ENCODE measurements at places on chromosomes 3 and 15. TPM values are rescaled to one million over a fixed set of nuclear protein-coding genes. Genes with fewer than 3 reads are reported as not detected.

DNA sequence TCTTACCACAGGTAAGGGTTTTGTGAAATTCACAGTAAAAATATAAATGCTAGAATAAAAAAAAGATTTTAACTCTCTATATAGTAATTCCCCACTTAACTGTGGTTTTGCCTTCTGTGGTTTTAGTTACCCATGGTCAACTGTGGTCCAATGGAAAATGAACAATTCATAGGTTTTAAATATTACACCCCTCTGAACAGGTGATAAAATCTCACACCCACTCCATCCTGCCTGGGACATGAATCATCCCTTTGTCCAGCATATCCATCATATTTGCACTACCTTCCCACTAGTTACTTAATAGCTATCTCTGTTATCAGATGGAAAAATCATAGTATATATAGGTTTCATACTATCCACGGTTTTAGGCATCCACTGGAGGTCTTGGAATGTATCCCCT, 49.2 kb downstream of the HDGFL3 start:
- no peak for DNase-seq

DNA sequence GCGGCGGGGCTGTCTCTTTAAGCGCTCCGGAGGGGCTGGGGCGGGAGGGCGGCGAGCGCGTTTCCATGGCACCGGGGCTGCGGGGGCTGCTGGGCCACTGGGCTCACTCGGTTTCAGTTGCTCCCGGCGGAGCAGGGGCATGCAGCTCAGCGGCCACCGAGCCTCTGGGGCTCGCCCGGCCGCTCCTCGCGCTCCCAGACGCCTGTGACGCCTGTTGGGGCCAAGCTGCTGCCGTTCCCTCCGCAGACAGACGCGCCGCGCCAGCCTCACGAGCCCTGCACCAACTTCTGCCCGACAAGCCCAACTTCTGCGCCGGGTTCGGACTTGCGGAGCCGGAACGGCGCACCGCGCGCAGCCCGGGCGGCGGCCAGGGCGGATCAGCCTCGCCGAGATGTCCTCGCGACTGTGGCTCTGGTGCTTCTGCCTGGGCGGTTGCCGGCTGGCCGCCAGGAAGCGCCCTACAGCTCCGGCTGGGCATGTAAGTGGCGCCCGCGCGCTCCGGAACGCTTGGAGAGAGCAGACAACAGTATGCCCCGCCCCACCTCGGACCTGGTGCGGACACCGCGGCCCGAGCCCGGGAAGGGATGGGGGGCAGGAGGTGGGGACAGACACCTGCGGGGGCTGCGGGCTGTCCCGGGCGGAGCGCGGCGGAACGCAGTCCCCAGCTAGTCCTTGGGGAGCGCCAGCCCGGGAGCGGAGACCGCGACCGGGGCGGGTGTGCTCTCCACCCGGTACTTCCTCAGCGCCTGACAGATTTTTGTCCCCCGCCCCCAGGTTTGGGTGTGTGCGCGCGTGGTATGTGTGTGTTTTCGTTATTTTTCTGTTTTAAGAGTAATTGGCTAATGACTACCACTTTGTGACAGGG, 154.1 kb upstream of the GOLIM4 start:
- peak; percentile 74 for DNase-seq

- DNase-seq, result no peak
Measured at GRCh38 chr15:40932156-40932555, 3.0 kb downstream of the DLL4 start.

DNA sequence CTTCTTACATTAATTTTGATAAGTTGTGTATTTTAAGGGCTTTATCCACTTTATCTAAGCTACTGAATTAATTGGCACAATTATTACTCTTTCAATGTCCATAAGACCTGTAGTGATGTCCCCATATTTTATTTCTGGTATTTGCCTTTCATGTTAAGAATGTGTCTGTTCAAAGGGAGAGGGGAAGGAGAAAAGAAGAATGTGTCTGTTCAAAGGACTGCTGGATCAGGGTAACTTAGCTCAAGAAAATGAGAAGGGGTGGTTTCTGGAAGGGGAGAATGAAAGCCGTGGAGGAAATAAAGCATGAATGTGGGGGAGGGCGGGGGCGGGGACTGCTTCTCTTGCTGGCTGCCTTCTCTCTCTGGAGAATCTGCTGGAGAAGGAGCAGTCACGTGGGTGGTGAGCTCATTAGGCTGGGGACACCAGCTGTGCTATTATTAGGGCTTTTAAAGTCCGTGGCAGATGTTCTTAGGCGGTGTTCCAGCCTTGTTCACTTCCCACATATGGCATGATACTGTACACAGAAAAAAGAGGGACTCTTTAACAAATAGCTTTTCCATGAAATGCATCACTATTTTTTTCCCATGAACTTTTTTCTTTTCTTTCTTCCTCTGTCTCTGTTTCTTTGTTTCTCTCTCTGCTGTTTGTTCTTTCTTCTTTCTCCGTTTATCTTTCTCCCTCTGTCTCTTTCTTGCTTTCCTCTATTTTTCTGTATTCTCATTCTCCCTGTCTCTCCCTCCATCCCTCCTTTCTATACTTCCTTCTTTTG, 63.7 kb upstream of the ULK4 start:
- DNase-seq, result peak; percentile 91

- DNase-seq, result peak; percentile 40
Measured at GRCh38 chr3:4976109-4976508, 3.1 kb upstream of the BHLHE40 start.

- DNase-seq, result no peak
Measured at GRCh38 chr15:78350058-78350457, 9.9 kb downstream of the CRABP1 start.

Gene LARP6
- total RNA-seq, result 50.6 TPM

DNA sequence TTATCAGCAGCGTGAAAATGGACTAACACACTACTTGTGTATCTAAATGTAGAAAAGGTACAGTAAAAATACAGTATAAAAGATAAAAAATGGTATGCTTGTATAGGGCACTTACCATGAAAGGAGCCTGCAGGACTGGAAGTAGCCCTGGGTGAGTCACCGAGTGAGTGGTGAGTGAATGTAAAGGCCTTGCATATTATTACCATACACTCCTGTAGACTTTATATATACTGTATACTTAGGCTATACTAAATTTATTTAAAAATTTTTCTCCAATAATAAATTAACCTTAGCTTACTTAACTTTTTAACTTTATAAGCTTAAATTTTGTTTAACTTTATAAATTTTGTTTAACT, 67.2 kb upstream of the TSPAN3 start:
- no peak for DNase-seq

DNA sequence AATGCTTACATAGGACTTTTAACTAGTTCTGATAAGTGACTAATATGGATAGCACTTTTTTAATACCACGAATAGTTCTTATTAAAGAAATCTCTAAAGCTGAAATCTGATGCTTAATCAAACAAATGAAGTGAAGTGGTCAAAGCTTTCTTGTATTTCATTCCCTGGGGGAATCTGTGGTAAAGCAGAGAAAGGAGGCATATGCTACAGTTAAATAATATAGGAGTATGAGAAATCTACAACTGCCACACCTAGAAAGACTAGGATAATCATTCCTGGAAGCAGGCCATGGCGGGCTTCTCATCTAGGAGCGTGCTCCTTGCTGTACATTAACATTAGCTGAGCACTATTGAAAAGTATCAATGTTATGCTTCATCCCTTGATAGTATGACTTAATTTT, 835.7 kb downstream of the OTOL1 start:
- DNase-seq, result no peak

DNA sequence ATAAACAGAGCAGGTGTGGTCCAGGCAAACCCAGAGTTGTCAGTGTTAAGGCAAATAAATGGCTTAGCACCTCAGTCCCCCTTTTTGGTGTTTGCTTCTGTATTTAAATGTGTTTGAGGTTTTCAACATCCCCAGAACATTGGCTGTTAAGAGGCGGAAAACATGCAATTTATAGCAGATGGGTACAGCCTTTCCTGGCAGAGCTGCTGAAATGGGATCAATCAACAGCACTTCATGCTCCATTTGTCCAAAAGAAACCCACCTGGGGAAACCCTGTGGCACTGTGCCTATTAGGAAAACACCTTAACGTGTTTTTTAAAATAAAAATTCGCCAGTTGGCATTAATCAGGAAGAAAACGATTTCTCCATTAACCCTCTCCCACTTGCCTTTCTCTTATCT, 135.4 kb downstream of the MCTP2 start:
- no peak for DNase-seq

DNA sequence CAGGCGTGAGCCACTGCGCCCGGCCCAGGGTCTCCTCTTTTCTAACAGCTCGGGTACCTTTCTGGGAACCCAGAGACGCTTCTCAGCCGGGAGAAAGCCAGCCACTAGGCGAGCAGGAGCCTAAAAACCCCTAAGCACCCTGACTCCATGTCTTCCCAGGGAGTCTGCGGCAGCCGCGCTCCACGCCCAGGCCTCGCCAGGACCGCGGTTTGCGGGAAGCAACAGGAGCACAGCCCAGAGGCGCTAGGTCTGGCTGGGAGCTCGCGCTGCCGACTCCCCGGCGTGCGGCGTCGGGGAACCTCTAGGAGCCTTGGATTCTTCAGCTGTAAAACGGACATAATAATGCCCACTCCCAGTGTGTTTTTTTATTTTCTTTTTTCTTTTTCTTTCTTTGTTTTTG, 1.0 kb upstream of the LAMP3 start:
- DNase-seq, result no peak

Gene FOXL2NB
- total RNA-seq, result not detected

Gene ZCWPW2
- total RNA-seq, result 2.2 TPM

Gene RLBP1
- total RNA-seq, result not detected

- DNase-seq, result no peak
Measured at GRCh38 chr15:67000896-67001295, 64.5 kb upstream of the SMAD3 start.

DNA sequence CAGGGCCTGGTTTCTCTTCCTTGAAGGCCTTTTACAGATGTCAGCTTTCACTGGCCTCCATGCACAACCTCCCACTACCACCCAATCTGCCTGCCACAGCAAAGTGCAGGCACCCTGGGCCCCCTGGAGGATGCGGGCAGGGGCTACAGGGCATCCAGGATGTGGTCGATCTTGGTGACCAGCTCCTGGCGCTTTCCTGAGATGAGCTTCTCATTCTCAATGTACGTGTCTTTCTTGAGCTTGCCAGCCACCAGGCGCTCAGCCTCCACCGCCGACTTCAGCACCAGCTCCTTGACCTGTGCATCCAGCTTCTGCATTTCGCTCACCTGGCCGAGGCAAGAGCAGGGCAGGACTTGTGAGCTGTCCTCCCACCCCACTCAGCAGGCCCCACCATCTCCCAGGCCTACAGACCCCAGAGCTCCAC, 30.3 kb downstream of the RPN1 start:
- DNase-seq, result no peak

Gene DUOXA2
- total RNA-seq, result not detected

GRCh38 chr3:69411346-69411745, 25.5 kb upstream of the FRMD4B start:
- DNase-seq, result no peak

DNA sequence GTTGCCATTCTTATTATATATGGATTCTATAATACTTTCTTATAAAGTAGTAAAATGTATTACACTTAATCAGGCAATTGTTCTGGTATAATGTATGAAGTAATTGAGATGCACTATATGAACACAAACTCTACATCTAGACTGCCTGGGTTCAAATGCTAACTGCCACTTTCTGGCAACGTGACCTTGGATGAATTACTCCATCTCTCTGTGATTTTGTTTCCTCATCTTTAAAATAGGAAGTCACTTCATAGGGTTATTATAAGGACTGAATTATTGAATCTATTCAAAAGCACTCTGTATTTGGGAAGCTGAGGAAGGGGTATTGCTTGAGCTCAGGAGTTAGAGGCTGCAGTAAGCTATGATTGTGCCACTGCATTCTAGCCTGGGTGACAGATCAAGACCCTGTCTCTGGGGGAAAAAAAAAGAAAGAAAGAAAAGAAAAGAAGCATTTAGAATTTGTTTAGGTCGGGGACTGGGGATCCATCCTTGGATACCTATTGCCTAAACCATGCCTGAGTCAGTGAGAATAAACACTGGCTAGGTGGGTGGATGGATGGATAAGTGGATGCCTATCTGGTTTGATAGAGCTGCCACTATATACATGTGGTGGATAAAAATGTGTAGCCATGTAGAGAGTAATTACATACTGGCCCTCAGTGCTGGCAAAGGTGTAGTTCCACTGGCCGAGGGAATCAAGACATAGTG, 2.5 kb downstream of the TM4SF1 start:
- no peak for DNase-seq

GRCh38 chr3:128394033-128394432, 72.7 kb downstream of the DNAJB8 start:
- DNase-seq, result no peak

- peak; percentile 61 for DNase-seq
Measured at GRCh38 chr3:73502609-73503583, 121.8 kb downstream of the PDZRN3 start.

Gene EXD1
- not detected for total RNA-seq

DNA sequence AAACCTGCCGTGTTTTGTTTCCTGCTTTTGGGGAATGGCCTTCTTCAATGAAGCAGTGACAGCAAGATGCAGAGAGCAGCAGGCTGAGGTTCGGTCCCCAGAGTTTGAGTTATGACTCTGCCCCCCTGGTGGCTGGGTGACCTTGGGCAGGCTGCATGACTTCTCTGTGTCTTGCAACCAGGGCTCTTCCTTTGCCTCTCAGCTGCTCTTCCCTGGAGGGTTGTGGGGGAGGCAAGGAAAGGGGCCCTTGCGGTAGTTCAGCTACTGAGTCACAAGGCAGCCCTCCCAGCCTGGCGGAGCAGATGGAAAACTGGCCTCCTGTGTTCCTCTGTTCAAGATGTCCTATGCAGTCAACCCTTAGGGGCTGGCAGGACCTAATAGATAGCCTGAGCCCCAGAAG, 17.1 kb downstream of the CTXND1 start:
- DNase-seq, result no peak

Gene CCDC80
- total RNA-seq, result 171 TPM

- no peak for DNase-seq
Measured at GRCh38 chr15:57251308-57251707, 125.0 kb upstream of the CGNL1 start.

GRCh38 chr15:33314069-33314468, 3.3 kb downstream of the RYR3 start:
- DNase-seq, result no peak

Gene NTRK3
- total RNA-seq, result 1.6 TPM

Gene BLOC1S6
- total RNA-seq, result 24.3 TPM

DNA sequence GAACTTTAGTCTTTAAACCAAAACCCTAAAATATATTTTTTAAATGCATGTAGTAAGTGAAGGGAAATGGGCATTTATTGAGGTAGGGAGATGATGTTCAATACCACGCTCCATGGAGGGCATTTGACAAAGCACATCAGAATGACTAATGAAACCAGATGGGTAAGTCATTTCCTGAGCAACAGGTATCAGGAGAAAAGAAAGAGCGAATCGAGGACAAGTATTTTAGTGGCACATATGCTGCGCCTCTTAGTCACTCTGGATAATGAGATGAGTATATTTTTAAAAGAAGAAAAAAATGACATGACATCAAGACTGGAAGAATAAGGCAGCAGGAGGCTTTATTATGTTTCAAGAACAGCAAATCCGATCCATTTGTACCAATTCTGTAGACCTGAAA, 129.0 kb upstream of the ARHGEF3 start:
- no peak for DNase-seq

DNA sequence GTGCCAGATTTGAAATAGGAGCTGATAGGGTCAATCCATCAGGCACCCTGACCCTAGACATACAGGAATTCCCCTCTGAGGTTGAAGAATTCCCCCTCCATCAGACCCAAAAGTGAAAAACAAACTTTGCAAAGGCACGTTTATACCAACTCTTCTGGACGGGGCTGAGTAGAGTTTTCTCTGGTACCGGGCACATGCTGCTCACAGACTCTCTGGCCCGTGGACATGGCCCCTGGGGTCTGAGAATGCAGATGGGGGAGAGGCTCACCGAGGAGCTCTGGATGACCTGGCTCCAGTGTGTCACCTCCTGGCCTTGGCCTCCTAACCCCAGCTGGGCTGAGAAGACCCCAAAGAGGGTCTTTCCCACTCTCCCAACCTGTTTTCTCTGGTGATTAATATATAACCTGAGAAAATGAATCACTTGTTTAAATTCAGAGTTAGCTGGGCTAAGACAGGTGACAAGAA, 11.2 kb upstream of the LIPC start:
- DNase-seq, result no peak

Data from left ventricle myocardium inferior (tissue), 1 donor.